Smooth muscle cell of the umbilical artery (primary cell): ENCODE measurements at places on chromosomes 2 and 18. TPM values are rescaled to one million over a fixed set of nuclear protein-coding genes. Genes with fewer than 3 reads are reported as not detected.

TPO gene
- not detected in 2 replicates for total RNA-seq

CAPN13 gene
- not detected in 2 replicates for total RNA-seq

FSIP2 gene
- 0.05 TPM in 1 of 2 replicates, not detected in the other for total RNA-seq

CNDP1 gene
- not detected in 2 replicates for total RNA-seq
